ENCODE measurements at places on chromosomes 6 and 20.
A peak's percentile ranks its signal among the peaks of the same experiment; 100 is the strongest.

DNA sequence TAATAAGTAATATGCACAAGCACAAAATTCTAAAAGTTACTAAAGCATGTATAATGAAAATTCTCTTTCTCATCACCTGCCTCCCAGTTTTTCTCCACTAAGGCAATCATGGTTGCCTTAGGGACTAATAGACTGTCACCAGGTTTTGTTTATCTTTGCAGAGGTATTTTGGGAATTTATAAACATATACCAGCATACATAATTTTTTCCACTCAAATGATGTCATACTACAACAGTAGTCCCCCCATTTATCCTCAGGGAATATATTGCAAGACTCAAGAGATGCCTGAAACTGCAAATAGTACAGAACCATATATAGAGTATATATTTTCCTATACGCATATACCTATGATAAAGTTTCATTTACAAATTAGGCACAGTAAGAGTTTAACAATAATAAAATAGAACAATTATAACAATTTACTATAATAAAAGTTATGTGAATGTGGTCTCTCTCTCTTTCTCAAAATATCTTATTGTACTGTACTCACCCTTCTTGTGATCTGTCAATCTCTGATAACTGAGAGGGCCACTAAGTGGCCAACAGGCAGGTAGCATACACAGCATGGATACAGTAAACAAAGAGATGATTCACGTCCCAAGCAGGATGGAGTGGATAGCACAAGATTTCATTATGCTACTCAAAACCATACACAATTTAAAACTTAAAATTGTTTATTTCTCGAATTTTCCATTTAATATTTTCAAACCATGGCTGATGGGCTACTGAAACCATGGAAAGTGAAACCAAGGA, 19.7 kb downstream of the RBL1 start:
- no peak for DNase-seq

- DNase-seq = no peak
These were observed 516.6 kb upstream of the JARID2 start for GRCh38 chr6:14729129-14729871.

DNA sequence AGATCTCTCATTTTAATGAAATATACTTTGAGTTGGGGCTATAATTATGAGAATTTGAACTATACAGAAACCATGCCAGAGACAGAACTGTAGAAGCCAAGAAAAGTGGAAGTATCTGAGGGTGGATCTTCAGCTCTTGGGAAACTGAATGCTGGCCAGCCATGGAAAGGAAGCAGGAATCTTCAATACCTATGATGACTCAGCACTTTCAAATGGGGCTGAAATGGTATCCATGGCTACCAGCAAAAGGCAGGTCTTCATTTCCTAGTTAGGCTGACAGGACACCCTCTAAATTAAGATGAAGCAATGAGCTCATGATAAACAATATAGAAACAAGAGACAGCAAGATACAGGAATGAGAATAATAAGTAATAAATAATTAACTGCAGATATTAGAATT, 171.3 kb downstream of the COL21A1 start:
- DNase-seq = no peak

DNA sequence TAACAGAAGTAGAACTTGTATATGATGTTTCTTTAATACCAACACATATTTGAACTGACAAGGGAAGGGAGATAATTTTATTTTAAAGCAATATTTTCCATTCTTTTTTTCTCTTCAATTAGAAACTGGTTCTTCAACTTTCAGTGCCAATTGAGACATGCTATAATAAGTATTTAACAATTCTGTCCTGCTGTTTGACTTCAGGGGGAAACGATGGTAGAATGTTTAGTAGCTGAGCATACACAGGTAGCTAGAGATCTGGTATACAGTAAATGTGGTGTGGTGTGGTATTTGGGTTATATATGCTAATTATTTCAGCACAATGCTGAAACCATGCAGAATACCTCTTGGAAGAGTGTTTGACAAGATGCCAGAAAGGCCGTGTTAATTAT, 156.9 kb downstream of the ARID1B start:
- DNase-seq = no peak

- peak; percentile 53 for DNase-seq
These were observed 87.8 kb downstream of the CARMIL1 start for GRCh38 chr6:25366903-25367545.

- no peak for DNase-seq
These were observed 275.3 kb downstream of the FARS2 start for GRCh38 chr6:5536644-5537043.

DNA sequence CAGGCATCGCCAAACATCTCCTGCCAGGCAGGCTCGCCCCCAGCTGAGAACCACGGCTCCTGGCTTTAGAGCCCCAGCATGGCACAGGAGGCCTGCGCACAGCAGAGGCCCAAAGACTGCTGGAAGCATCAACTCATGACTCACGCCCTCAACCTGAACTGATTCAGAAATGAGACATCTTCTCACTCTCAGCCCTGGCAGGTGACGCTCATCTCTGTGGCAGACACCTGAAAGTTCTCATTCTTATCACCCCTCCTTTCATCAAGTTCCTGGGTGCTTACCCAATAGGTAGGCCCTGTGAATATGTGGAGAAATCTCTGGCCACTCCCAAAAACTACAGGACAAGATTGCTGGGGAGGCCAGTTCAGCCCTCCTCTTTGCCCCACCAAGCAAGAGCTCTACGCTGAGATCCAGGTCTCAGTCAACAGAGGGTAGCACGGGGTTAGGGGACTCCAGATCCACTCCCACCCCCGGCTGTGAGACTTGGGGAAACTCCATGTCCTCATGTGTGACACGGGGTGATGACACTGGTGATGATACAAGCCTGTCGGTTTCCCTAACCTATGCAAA, 11.3 kb downstream of the NFATC2 start:
- DNase-seq = peak; percentile 67

GRCh38 chr20:30288346-30288745, 969.1 kb upstream of the DEFB115 start:
- DNase-seq = no peak

- DNase-seq = no peak
These were observed 1.7 kb upstream of the GMPR start for GRCh38 chr6:16236631-16237199.

- DNase-seq = no peak
These were observed 26.4 kb upstream of the SIRPA start for GRCh38 chr20:1868856-1869255.

DNA sequence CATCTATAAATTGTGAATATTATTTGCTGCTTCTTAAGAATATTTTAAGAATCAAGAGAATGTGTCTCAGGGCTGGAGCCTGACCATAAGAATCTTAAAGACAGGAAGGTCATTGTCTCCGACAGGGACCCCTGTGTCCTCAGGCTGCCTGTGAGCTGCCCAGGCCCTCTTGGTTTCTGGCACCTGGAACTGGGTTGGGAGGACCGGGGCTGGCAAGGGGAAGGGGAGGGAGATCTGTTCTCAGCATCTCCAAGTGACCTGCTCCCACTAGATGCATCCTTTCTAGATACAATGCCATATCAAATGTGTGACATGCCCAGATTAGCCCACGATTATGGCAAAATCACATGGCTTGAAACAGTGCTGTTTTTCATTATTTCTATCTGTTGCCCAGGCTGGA, 110.5 kb downstream of the SCML4 start:
- DNase-seq = no peak

- DNase-seq = no peak
These were observed 47.2 kb upstream of the FAM8A1 start for GRCh38 chr6:17552861-17553260.

DNA sequence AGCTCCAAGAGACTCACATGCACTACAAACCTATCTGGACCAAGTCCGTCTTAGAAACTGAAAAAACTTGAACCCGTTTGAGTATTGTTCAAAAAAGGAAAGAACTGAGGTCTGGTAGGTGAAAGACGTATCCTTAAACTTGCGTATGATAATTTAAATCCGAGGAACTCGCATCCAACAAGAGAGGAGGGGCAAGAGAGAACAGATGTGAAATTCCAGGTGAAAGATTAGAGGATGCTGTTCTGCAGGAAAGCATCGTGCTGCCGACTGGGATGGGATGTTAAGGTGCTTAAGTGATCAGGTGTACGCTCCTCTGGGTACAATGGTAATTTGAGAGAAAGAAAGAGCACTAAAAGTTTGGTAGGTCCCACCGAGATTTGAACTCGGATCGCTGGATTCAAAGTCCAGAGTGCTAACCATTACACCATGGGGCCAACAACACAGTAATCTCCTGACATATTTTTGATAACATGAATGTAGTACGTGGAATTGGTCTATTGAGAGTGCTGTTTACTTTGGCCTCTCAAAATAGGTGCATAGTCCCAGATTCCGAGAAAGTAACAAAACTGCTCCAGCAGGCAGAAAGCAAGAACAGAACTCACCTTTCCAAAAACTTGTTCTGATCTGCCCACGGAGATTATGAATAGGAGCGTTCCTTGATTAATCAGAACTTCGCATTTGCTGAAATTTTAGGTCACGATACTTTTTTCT, 53.5 kb upstream of the BTN3A2 start:
- peak; percentile 67 for DNase-seq

DNA sequence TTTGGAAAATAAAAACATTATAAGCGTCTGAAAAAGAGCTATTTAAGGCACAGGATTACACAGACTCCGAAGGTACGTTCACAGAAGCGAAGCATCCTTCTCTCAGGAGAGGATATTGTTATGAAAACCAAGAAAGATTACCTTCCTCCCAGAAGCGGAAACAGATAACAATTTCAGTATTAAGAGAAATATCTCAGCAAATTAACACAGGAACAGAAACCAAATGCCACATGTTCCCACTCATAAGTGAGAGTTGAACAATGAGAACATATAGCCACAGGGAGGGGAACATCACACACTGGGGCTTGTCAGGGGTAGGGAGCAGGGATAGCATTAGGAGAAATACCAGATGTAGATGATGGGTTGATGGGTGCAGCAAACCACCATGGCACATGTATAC, 109.7 kb downstream of the CDK19 start:
- DNase-seq = no peak

- DNase-seq = no peak
These were observed 275.3 kb upstream of the CITED2 start for GRCh38 chr6:139649732-139650131.

- DNase-seq = no peak
These were observed 166.8 kb downstream of the SAMD5 start for GRCh38 chr6:147675281-147675680.

GRCh38 chr20:22312744-22313346, 271.5 kb downstream of the FOXA2 start:
- no peak for DNase-seq

- DNase-seq = no peak
These were observed 51.3 kb downstream of the GRM4 start for GRCh38 chr6:34094474-34095135.

- no peak for DNase-seq
These were observed 86.2 kb downstream of the DNAH8 start for GRCh38 chr6:38801305-38801704.

DNA sequence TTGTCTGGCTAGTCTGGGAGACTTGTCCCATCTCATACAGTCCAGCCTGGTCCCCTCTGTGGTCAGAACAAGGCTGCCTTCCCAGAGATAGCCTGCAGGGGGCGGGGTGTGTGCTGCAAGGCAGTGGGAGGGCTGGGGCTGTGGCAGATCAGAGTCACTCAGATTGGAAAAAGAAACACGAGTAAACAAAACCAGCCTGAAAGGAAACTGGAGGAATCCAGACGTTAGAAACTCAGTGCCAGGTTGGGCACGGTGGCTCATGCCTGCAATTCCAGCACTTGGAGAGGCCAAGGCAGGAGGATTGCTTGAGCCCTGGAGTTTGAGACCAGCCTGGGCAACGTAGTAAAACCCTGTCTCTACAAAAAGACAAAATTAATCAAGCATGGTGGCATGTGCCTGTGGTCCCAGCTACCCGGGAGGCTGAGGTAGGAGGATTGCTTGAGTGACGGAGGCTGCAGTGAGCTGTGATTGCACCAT, 20.2 kb downstream of the LEMD2 start:
- DNase-seq = peak; percentile 48

DNA sequence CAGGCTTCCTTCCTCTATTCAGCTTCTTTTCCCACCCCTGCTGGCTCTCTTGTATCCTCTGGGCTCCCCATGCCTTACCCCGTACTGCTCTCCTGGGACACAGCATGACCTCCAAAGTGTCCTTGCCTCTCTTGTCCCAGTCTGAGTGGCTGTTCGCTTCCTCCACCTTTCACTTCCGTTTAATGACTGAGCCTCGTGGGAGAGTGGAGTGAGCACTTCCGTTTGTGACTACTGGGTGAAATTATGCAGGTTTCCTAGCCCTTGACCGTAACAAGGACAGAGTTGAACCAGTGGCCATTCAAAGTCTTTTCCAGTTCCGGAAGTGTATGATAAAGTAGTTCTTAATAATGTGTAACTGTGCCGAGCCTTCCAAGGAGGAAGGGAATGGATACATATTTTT, 109.2 kb downstream of the ARID1B start:
- DNase-seq = no peak

- DNase-seq = no peak
These were observed 2.5 kb downstream of the PRL start for GRCh38 chr6:22294301-22294700.

DNA sequence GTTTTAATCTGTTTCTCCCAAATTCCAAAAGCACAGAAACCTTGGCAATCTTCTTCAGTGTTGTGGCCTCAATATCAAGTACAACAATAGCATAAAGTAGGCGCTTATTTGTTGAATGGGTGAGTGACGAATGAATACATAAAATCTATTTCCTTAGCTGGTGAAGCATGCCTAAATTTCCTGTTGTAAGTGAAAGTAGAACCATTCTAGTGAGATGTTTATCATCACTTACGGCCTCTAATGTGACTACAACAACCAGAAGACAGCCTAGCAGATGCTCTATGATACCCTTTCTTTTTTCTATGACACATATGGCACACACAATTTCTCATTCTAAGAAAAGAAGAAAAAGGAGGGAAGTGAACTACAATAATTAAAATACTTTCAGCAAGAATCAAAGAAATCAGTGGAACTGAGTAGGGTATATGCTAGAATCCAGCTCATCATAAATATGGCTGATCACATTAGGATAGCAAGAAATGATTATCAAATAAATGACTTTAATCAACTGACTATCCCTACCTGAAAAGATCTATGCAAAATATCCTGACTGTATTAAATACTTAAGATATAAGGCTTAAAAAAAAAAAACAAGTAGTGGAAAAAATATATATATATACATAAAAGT, 67.4 kb downstream of the BTBD9 start:
- DNase-seq = peak; percentile 62

- DNase-seq = no peak
These were observed 123.9 kb upstream of the PHACTR1 start for GRCh38 chr6:12592634-12593033.

DNA sequence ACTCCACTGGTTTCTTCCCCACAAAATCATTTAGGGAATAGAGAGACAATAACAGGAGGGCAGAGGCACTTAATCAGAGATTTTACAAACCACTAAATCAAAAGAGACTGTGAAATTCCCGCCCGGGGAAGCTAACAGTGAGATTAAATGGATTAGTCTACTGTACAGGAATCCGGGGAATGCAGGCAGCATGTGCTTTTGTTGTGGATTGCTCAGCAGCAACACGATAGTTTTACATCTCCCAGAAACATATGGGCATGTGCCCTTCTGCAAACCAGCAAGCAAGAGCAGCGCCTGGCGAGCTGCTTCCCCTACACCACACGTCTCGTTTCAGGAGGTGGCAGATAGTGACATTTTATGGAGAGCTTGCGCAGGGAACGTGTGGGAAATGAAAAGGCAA, 382.3 kb downstream of the CD83 start:
- DNase-seq = no peak

Data from central memory CD4-positive, alpha-beta T cell (primary cell).